ENCODE measurements at places on chromosomes 12 and 14. TPM values are rescaled to one million over a fixed set of nuclear protein-coding genes. Genes with fewer than 3 reads are reported as not detected.

Gene TDRD9
- total RNA-seq, result 3.0 TPM

Gene LRRK2
- total RNA-seq, result 0.65 TPM

Gene DAO
- not detected for total RNA-seq

Gene SIX6
- not detected for total RNA-seq

Gene RNASE3
- not detected for total RNA-seq

Gene YAF2
- 26.1 TPM for total RNA-seq

Gene SLC25A29
- total RNA-seq, result 145 TPM
